Stromal cell of bone marrow (primary cell): ENCODE measurements at places on chromosomes 7 and 10.
A peak's percentile ranks its signal among the peaks of the same experiment; 100 is the strongest.

DNA sequence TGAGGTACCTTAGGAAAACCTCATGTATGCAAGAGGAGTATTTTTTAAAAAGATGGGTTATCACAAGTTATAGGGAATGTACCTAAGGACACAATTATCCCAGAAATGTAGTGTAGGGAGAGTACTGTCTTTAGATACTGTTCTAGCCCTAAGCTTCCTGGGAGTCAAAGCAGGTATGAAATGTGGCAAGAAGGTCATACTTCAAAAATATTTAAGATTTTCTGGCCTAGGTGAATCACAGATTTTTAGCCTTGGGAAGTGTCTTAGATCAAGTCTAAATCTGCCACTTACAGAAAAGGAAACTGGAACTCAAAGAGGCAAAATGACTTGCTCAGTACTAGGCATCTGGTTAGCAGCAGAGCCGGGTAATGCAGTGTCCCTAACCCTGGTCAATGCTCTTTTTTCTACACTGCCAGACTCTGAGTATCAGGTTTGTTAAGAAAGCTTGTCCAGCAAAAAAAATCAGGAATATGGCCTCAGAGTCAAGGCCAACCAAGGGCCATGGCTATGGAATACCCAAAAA lies 13.9 kb downstream of the PIK3AP1 start:
- DNase-seq = no peak

DNA sequence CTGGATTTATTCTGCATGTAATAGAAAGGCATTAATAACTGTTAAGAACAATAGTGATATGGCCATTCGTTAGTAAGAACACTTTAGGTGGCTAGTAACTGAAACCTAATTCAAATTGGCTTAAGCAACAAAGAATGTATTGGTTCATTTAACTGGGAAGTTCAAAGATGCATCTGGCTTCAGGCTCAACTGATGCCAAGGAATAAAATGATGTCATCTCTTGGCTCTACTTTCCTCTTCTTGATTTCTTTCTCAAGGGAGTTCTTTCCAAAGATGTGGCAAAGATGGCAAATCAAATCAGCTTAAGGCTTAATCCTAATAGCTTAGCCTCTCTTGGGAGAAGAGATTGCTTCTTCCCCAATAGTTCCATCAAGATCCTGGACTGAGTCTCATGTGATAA lies 51.6 kb downstream of the PIK3CG start:
- peak; percentile 12 for DNase-seq

DNA sequence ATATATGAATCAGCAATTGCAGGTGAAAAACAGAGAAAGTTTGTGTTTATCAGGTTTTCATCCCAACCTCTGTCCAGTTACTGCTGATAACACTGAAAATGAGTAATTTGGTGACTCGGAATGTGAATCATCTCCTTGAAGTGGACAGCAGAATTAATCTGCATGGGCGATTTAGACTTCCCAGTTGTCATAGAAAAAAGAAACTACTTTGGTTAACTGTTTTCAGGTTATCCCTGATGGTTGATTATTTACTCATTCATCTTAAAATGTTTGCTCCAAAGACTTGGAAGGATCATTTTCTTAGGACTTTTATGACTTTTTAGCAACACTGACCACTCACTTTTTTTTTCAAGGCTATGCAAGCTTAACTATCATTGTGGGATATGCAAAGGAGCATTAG lies 504.1 kb upstream of the ANKRD30A start:
- peak; percentile 40 for DNase-seq

- DNase-seq = no peak
Measured at GRCh38 chr10:103968441-103969391, 1.8 kb downstream of the SLK start.

GRCh38 chr7:104958371-104958865 lies 55.6 kb upstream of the KMT2E start:
- DNase-seq = no peak

- DNase-seq = no peak
Measured at GRCh38 chr10:132183046-132183445, 3.7 kb upstream of the DPYSL4 start.

- no peak for DNase-seq
Measured at GRCh38 chr10:63718421-63718820, 197.2 kb downstream of the REEP3 start.

DNA sequence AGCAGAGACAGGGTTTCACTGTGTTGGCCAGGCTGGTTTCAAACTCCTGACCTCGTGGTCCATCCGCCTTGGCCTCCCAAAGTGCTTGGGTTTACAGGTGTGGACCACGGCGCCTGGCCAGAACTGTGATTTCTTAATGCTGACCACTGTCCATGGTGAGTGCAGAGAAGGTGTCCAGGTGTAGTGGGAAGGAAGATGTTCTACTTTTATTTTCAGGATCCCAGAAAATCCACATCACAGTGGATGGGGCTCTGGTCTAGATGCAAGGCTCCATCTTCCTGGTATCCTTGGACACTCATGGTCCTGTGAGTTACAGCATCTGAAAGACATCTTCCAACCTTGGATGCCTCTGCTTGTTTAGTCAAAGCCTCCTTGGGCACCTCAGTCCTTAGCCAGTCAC lies 92.7 kb downstream of the CCDC3 start:
- no peak for DNase-seq

GRCh38 chr10:14560791-14561765 lies 213.6 kb downstream of the FAM107B start:
- DNase-seq = no peak

GRCh38 chr7:34747867-34748727 lies 90.1 kb downstream of the NPSR1 start:
- peak; percentile 6 for DNase-seq

GRCh38 chr10:52420656-52421055 lies 106.6 kb downstream of the DKK1 start:
- DNase-seq = no peak

- no peak for DNase-seq
Measured at GRCh38 chr7:117667456-117667855, 187.6 kb downstream of the CFTR start.

- no peak for DNase-seq
Measured at GRCh38 chr7:24729365-24730017, 27.8 kb downstream of the GSDME start.

DNA sequence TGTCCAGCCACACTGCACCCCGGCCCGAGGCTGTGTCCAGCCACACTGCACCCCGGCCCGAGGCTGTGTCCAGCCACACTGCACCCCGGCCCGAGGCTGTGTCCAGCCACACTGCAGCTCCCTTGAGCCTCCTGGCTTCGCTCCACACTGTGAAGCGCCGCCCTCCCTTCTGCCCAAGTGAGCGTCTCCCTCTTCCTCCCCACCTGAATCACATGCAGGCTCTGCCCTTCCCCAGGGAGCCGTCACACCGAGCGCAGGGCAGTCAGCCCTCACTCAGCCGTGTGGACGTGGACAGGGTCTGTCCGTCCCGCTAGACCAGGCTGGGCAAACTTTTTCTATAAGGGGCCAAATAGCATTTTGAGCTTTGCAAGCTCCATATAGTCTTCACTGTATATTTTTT lies 27.6 kb downstream of the CFAP46 start:
- DNase-seq = no peak

DNA sequence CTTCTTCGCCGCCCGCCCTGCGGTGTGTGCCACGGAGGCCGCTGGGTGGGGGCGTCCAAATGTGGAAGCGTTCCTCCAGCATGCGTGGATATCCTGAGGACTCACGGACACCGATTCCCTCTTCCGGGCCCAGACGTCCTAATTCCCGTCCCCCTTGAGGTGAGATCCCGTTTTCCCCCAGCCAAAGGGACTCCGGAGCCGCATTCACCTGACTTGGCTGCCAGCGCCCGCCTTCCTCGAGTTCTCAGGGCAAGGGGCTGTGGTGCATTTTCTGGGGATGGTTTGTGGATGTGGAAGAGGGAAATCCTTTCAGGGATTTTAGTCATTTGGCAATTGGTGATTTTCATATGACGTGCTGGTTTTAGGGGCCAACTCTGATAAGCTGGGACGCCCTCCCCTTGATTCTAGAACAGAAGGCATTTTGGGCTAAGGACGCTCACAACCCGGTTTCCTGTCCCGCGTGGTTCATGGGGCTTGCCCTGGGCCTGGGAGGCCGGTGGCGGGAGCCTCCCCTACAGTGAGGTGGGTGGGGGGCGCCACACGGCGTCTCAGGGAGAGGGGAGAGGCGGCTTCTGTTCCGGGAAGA lies 165.4 kb downstream of the ACTR3B start:
- no peak for DNase-seq

GRCh38 chr7:111265394-111265793 lies 174.5 kb downstream of the LRRN3 start:
- no peak for DNase-seq

DNA sequence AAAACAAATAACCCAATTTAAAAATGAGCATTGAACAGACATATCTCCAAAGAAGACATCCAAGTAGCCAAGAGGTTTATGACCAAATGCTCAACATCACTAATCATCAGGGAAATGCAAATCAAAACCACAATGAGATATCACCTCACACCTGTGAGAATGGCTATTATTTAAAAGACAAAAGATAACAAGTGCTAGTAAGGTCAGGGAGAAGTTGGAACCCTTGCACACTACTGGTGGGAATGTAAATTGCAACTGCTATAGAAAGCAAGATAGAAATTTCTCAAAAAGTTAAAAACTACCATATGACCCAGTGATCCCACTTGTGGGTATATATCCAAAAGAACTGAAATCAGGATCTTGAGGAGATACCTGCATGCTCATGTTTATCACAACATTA lies 49.5 kb downstream of the SGMS1 start:
- no peak for DNase-seq

DNA sequence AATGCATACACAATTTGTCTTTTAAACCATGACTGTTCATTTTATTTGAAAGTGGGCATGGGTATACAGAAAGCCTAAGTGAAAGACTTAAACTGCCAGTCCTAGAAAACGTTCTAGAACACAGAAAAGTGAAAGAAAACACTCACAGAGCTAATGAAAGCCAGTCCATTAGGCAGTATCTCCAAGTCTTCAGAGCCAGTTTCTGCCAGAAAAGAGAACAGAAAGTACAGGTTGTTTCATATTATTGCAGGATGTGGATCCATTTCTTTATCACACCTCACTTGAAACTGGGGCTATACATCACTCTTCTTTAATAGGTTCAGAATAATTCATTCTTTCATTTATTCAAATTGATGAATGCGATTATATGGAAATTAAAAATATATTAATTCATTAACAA lies 7.7 kb downstream of the PON1 start:
- DNase-seq = no peak

DNA sequence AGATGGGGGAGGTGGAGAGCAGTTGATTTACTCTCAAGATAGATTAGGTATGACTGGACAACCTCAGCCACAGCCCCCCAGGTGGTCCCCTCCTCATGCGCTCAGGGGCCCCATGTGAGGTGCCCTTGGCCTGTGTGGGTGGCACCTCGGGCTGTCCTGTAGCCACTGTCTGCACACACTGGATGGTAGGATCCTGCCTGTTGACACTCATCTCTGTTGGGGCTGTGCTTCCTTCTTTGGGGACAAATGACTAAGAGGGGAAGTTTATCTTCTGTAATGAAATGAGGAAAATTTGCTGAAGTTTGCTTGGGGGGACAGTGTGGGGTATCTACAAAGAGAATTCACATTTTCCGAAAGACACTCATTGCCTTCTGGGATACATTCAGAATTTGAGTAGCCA lies 53.6 kb upstream of the ANTXRL start:
- DNase-seq = no peak

DNA sequence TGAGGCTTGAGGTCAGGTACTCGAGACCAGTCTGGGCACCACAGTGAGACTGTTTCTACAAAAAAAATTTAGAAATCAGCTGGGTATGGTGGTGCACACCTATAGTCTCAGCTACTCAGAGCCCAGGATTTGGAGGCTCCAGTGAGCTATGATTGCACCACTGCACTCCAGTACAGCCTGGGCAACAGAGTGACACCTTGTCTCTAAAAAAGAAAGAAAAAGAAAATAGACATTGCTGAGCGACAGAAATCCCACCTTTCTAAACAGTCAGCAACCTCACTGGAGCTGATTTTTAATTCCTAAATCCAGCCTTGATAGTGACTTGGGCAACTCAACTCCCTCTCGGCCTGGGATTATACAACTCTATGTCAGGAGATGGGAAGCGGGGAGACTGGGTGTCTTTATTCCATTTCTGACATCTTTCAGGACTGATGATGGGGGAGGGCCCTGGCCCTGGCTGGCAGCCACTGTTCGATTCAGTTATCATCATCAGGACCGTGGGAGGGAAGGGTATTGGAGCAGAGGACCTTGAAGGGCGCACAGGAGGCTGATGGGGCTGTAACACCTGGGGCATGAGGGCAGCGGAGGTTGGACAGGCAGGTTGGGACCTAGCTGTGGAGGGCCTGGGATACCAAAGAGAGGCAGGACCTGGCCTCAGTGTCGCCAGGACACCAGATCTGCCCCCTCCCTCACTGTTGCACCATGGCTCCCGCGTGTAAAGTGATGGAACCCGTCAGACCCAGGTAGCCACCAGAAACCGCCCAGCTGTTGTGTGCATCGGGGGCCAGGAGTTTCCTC lies 14.7 kb downstream of the HSPB1 start:
- DNase-seq = no peak

DNA sequence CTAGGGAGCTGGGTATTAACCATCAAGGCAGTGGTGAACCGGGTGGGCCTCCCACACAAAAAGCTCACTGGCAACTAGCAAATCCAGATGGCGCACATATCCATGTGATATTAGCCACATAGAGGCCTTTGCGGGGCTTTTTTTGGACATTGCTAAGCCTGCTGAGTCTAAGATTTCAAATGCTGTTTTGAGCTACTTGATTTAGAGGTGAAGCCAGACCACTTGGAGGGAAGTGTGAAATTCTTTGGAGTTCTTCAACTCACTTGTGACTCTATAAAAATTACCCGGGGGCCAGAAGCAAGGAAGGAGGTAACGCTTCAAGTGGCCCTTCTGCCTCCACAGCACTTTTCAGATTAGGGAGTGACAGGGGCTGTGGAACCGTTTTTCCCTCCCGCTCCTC lies 619.8 kb upstream of the GALNT17 start:
- DNase-seq = no peak

GRCh38 chr10:10350050-10350449 lies 667.6 kb upstream of the CELF2 start:
- DNase-seq = no peak

DNA sequence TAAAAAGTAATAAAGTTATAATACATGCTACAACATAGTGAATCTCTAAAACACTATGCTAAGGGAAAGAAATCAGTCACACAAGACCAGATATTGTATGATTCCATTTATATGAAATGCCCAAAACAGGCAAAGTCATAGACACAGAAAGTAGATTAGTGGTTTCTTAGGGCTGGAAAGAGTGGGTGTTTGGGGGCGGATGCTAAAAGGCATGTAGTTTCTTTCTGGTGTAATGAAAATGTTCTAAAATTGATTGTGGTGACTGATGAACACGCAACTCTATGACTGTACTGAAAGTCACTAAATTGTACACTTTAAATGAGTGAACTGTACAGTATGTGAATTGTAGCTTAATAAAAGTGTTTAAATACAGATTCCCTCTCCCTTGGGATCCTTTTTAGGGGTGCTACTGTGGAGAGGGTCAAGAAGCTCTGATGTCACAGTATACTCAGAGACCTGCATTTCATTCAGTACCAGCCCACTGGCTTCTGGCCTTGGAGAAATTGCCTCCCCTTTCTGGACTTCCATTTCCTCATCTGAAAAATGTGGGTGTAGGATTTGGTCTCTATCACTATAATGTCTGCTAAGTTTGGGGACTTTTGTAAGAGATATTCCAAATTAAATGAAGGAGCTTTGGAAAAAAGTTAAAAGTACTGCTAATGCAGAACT lies 46.4 kb downstream of the AOAH start:
- no peak for DNase-seq

GRCh38 chr7:38323156-38323555 lies 49.7 kb upstream of the TARP start:
- peak; percentile 22 for DNase-seq

- DNase-seq = no peak
Measured at GRCh38 chr10:4371691-4372295, 454.2 kb upstream of the AKR1E2 start.

GRCh38 chr7:134669845-134670373 lies 23.3 kb downstream of the BPGM start:
- no peak for DNase-seq
